Stimulated activated naive CD4-positive, alpha-beta T cell treated with Interleukin-2 at 50 U/mL for 16 hours (primary cell): ENCODE measurements at places on chromosomes 7 and 10.

- DNase-seq = peak; percentile 31
Observed at GRCh38 chr7:87152897-87153641, 816 bp downstream of the DMTF1 start.

GRCh38 chr7:158051776-158052175, 535.8 kb downstream of the PTPRN2 start:
- no peak for DNase-seq

DNA sequence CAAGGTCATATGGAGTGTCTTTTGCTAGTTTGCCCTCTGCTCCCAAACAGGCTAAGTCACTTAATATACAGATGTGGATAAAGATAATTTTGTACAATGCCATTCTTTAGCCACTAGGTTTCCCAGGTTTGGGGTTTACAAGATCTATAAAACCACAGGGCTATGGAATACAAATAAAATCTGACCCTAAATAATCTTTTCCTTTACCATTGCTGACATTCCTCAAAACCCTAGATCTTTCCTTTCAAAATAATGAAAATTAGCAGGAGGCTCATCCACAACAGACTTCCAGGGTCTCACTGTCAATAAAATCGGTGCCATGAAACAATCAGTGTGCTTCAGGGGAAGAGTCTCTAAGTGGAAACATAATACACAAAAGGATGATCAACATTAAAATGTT, 148.4 kb downstream of the CPEB3 start:
- no peak for DNase-seq

- no peak for DNase-seq
Observed at GRCh38 chr7:48094861-48095293, 5.8 kb downstream of the UPP1 start.

- no peak for DNase-seq
Observed at GRCh38 chr7:119335405-119335804, 937.6 kb upstream of the KCND2 start.
